ENCODE measurements at places on chromosomes 7 and 10.
A peak's percentile ranks its signal among the peaks of the same experiment; 100 is the strongest.

DNA sequence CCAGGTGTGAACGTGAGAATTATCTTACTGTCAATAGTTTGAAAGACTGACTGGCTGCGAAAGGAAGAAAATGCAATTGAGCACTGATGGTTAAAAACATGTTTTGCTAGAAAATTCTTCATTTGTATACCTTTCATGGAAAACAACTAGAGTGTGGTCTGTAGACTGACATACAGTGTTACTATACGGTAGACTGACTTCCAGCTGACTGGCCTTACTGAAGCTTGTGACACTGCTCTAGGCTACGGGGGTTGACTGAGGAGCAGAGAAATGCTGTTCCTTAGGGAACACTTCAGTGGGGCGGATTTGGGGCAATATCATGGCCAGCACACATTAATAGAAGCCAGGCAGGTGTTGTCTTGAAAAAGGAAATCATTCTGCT lies 25.9 kb upstream of the DDC start:
- DNase-seq = no peak

DNA sequence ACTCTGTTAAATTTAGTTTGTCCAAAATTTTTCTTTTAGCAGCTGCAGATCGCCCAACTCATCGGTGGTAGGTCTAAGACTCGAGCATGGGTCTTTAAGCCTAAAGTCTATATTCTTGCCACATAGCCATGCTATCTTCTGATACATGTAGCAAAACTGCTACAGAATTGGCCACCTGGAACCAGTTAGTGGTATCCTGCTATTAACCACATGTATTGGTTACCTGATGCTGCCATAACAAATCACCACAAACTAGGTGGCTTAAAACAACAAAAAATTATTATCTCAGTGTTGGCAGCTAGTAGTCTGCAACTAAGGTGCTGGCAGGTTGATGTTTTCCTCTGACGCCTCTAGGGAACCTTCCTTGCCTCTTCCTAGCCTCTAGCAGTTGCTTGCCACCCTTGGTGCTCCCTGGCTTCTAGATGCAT lies 96.7 kb upstream of the PIK3CG start:
- DNase-seq = no peak

- DNase-seq = no peak
Observed at GRCh38 chr10:98404571-98405359, 10.2 kb downstream of the PYROXD2 start.

DNA sequence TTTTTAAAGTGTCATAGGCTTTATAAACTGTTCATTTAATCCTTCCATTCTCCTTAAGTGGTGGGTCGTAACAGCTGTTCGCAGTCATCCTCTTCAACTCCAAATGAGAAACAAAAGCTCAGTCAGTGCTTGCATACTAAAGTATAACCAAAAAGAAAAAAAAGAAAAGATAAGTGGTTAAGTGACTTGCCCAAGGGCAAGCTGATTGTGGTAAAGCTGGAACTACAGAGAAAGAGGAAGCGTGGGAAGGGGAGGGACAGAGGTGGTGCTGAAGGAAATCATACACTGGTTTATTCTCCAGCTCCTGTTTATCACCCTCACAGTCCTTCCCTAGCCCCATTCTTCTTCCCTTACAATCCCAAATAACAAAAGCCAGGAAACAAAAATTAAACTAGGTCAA lies 29.6 kb downstream of the IDE start:
- DNase-seq = no peak

GRCh38 chr10:44195112-44196007 lies 189.5 kb downstream of the CXCL12 start:
- peak; percentile 89 for DNase-seq

DNA sequence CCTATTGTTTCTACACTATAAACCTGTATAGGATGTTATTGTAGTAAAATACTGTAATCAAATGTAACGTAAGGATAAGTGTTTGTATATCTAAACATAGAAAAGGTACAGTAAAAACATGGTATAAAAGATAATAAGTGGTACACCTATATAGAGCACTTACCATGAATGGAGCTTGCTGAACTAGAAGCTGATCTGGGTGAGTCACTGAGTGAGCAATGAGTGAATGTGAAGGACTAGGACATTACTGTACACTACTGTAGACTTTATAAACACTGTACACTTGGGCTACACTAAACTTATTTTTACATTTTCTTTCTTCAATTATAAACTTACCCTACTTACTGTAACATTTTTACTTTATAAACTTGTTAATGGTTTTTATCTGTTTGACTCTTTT lies 732.9 kb upstream of the LRRN3 start:
- no peak for DNase-seq

DNA sequence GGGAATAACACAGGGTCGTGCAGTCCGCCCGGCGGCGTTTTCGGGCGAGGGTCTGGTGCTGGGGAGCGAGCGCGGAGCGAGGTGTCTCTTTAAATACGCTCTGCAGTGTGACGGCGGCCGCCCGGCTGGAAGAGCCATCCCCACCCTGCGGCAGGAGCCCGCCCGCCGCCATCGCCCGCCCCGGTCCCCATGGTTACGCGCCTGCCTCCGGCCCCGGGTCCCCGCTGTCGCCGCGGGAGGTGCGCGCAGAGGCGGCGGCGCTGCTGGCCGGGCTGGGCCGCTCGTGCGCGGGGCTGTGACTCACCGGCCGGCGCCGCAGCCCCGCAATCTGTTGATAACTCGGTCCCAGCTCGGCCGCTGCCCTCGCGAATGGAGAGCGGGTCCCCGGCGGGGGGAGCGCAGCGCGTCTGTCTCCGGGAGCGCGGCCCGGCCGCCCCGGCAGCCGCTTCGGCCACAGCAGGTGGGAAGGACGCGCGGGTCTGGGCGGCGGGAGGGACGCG lies at the start of gene ADGRA1:
Gene ADGRA1, plus strand, starts transcription at position 246 of the 500 bp plus-strand sequence. CDS start 986 bp downstream, outside the sequence.
- no peak for DNase-seq

DNA sequence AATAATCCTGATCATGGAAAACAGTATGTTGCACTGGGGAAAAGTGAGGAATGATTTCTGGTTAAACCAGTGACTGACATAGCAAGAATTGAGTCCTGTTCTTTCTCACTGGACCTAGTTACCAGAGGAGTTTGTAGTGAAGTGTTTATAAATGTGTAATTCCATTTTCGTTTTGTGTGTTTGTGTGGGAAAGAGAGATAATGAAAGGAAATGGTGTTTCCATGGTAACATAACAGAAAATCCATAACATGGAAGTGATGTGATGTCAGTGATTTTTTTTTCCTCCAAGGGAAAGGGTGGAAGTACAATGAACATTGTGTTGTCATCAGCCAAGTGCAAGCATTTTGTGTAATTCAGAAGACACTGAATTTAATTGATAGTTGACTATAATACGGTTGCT lies 283.9 kb downstream of the PLXDC2 start:
- no peak for DNase-seq

DNA sequence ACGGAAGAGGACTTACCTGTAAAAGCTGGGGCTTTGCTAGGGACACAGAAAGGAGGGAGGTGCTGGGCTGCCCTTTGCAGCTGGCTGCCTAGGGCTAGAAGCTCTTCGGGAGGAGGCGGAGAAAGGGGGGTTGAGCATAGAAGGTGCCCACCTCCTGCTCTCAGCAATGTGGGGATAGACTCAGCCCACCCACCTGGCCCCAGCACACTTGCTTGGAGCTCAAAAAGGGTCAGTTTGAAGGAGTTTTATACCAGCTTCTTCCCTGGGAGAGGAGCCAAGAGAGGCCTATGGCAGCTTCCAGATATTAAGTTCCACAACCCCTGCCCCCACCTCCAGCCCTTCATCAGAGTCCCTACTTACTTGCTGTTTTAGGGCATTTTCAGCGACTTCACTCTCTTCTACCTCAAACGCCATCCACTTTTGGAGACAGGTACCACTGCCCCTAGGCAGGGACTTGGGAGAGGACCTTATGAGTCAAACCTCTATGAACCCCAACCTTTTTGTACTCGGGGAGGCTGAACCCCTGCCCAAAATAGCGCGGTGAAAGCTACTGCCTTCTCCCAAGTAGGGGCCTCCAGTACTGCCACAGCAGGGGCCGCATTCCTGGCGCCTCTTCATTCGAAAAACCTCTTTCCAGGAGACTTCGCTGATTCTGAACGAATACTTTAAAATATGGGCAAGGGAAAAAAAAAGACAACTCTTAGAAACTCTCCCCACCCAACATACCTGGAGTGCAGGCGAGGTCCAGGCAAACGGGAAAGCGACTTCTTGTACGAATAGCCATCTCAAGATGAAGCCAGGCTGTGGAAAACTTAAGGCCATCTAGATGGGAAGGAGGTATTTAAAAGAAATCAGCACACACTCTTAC lies 1.2 kb upstream of the EVX1 start:
- no peak for DNase-seq

- DNase-seq = no peak
Observed at GRCh38 chr7:26587536-26587935, 276.9 kb downstream of the SKAP2 start.

DNA sequence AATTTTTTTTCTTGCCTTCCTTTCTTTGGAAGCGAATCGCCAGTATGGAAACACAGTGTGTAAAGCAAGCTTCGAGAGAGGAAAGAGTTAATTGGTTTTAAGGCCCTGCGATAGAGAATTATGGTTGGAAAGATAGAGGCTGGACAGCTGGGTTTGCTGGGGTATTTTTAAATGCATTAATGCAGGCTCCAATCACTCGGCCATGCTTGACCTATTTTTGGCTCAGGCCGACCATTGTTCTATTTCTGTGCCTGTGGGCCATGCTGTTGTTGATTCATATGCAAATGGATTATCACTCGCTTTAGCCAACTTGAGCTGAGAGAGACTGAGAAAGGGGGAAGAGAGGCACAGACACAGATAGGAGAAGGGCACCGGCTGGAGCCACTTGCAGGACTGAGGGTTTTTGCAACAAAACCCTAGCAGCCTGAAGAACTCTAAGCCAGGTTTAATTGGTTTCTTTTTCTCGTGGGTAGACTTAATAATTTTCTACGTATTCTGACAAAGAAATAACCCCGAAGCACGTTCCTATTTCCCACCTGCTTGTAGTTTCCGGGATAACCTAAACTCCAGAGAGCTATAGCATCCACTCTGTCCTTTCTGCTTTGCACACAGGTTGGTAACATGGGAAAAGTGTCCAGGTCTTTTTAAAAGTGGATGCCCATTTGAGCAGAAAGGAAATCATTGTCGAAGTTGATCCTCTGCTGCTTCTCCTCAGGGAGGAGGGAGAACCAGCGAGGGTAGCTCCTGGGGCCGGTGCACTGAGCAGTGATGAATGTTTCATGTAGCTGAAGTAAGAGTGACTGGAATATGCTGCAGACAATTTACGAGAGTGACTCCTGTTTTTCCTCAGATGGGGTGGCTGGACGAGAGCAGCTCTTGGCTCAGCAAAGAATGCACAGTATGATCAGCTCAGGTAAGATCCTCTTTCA lies at the start of gene HDAC9:
Gene HDAC9, plus strand, starts transcription at position 338 of the 929 bp plus-strand sequence. Its CDS starts 554 bp downstream, at position 892.
- no peak for DNase-seq

DNA sequence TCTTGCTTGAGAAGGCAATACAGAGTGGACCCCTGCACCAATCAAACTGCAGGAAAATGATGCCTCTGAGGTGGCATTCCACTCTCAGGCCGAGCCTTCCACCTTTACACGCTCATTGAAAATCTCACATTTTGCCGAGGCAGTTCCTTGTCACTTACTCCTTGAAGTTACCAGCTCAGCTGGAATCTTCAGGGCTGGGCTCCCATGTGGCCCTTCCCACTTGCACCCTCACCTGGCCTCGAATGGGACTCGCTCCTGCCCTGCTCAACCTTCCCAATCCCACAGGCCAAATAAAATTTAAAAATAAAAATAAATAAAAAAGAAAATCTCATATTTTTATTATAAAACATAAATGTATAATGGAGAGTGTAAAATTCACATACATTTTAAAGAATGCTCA lies 790.7 kb upstream of the COBL start:
- DNase-seq = no peak

DNA sequence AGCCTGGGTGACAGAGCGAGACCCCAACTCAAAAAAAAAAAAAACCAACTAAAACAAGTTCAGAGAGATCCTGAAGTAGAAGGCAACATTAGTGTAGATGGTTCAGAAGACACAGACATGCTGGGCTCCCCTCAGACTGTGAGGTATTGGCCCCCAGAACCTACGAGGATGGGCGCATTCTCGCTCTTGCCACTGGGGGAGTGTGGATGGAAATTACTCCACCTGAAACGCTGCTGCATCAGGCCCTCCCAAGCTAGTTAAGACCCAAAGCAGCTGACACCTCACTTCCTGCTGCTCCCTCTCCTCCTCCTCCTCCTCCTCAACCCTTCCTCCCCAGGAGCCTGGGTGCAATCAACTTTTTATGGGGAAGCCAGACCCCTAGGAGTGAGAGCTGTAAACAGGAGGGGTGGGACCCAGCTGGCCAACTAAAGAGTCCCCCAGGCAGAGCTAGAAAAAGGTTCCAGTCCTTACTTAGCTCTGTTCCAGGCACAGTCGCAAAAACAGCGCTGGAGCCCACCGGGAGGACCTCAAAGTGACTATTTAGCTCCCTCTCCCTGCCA lies 7.4 kb downstream of the SH3PXD2A start:
- DNase-seq = peak; percentile 21

DNA sequence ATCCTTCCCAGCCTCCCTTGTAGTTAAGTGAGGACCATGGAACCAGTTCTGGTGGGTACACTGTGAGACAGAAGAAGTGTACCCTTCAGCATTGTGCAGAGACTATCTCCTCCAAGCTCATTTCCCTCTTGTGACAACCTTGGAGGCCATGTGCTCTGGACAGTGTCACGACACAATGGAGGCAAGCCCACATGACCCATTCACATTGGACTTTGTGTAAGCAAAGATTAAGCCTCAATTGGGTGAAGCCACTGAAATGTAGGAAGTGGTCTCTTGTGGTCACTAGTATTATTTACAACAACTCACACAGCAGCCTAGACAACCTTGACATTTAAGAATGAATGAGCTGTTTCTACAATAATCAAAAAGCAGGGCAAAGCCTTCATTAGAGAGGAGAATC lies 124.2 kb downstream of the INHBA start:
- no peak for DNase-seq

DNA sequence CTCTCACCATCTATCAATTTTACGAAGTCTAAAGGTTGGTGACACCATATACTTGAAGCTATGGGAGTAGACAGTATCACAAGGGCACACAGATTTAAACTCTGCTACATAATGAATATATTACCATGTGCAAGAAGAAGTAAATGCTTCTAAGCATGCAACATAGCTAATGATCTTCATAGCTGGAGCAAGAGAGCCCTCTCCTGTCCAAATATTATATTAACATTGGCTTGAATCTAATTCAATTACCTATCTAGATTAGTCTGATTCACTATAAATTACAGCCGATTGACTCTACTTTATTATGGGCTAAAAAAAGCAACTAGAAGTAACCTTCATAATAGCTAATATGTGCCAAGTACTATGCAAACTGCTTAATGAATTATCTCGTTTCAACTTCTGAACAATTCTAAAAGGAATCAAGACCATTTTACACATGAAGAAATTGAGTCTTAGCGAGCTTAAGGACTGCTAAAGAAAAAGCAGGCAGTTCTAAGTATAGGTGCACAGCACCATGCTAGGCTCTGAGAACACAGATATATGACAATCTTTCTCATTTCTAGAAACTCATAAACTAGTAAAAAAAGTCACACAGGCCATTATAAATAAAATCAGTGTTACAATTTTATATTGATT lies 21.9 kb downstream of the FRA10AC1 start:
- DNase-seq = peak; percentile 38

- no peak for DNase-seq
Observed at GRCh38 chr10:63383141-63383540, 82.6 kb downstream of the JMJD1C start.

- peak; percentile 33 for DNase-seq
Observed at GRCh38 chr10:71512761-71513539, 116.2 kb downstream of the CDH23 start.

Data from HepG2 (cell line).